ENCODE measurements at places on chromosomes 6 and 20.
A peak's percentile ranks its signal among the peaks of the same experiment; 100 is the strongest.

GRCh38 chr6:43671801-43672690 is 15.5 kb downstream of the MRPS18A start:
- DNase-seq, result no peak

- DNase-seq, result no peak
Observed at GRCh38 chr6:45803071-45803470, 212.6 kb downstream of the CLIC5 start.

GRCh38 chr20:45828589-45828988 is 1.5 kb upstream of the TNNC2 start:
- DNase-seq, result no peak

DNA sequence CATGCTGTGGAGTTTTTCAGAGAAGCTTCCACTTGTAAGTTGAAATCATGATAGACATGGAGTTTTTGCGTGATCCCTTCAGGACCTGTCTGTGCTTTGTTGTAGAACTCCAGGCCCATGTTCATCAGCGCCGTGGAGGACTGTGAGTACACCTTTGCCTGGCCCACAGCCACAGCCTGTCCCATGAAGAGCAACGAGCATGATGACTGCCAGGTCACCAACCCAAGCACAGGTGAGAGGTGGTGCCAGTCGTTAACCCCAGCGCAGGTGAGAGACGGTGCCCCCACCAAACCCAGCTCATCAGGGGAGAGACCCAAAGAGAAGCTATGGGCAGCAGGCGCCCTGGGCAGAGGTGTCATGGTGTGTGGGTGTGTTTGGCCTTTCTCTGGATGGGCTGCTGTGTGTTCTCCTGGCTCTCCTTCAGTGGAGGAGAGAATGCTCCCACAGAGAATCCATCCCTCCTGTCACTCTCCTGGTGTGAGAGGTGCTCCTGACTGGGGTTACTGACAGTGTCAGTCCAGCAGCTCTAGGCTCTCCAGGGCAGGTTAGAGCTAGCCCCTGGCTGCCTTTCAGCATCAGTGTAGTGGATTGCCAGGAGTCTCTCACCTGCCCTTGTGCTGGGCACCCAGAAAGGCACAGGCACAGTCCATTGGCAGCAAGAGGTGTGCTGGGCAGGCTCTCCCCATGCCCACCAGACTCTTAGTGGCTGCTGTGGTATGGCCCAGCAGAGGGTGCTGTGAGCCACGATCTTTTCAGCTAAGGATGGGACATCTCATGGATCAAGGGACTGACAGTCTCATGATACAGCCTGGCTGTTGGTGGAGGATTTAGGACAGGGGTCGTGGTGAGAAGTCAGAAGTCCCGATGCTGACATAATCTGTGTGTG is 49.6 kb upstream of the SLC22A1 start:
- no peak for DNase-seq

GRCh38 chr20:25177890-25178321 is 17.6 kb upstream of the ENTPD6 start:
- DNase-seq, result no peak

DNA sequence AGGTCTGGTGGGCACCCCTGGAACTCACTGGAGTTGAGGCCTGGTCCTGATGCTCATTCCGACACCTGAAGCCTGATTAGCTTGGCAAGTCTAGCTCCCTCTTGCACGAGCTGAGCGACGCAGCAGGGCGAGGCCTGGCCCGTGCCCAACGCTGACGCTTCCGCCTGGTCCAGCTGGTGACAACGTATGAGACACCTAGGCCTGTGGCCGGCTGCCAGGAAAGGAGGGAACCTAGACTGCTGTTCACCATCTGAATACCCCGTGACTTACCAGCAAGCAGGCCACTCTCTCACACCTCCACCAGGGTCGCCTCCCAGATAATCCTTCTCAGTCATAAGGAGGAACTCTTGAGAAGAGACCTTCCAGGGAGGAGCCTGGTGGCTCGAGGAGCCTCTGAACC is 24.5 kb downstream of the YTHDF1 start:
- no peak for DNase-seq

DNA sequence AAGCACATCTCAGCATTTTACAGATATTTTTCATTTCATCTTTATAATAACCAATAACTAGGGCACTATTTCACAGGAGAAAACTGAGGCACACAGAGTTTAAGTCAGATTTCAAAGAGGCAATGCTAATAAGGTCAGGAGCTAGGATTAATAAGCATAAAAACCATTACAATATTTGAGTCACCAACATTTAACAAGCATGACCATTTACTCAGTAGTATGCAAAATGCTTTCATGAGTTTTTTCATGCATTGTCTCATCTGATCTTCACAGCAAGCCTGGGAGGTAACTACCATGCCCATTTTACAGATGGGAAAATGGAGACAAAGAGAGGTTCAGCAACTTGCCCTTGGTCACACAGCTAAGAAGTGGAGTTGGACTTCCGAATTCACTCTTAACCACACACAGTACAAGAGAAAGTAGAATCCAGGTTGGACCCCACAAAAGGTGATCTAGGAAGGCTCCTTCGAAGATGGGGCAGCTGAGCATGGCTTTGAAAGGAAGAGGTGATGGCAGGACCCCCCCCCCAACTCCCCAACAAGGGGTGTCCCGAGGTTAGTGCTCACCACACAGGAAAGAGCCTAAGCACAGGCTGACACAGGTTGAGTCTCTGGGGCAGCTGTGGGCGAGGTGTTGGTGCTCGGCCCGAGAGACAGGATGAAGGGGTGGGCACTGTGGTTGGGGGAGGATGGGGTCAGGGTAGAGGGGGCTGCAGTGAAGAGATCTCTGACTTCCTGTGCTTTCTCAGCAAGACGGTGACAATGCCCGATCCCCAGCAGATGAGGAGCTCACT is 108.8 kb downstream of the PREX1 start:
- DNase-seq, result peak; percentile 79

GRCh38 chr6:32970413-32971241 is 2.2 kb downstream of the BRD2 start:
- peak; percentile 90 for DNase-seq

- no peak for DNase-seq
Observed at GRCh38 chr6:10894958-10895357, 8.1 kb downstream of the SYCP2L start.

- DNase-seq, result no peak
Observed at GRCh38 chr6:103734016-103734415, 1125.7 kb downstream of the HACE1 start.

DNA sequence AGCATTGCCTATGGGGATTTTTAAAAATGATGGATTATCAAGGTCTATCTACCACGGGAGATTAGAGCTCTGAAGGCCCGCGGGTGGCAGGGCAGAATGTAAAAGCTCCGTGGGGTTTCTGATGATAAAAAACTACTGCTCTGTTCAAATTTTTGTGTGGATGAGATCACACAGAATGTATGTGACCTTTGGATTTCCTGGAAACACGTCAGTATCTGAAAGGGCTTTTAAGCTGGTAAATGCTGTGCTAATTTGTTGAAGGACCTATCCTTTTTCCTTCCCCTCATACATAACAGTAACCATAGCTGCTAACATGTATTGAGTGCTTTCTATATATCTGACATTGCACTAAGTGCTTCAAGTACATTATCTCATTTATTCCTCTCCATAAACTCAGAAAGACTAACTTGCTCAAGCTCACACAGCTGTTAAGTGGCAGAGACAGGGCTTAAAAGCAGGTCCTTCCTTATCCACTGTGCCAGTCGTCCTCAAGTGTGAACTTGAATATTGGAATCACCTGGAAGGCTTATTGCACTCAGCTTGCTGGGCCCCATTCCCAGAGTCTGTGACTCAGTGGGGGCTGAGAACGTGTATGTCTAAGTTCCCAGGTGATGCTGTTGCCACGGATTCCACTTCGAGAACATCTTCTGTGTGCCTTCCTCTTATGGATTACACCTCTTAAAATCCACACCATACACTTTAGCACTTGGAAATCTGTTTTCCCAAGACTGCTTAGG is 1.9 kb upstream of the TMEM242 start:
- DNase-seq, result no peak

- DNase-seq, result no peak
Observed at GRCh38 chr6:16764188-16764950, 3.1 kb upstream of the ATXN1 start.

DNA sequence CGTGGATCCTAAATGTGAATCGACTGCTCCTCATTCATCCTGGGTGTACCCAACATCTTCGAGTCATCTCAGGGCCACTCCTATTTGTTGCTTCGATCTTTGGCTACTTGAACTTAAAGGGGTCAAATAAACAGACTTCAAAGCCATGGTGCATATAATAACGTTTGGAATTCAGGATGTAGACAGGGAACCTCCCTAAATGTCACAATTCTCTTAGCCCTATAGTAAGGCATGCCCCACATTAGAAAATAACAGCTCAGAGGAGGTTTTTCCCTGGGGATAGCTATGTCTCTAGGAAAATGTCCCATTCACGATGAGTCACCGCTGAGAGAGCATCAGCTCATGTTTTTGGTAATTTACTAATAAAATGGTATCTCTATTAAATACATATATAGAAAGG is 54.8 kb upstream of the BMP6 start:
- no peak for DNase-seq

DNA sequence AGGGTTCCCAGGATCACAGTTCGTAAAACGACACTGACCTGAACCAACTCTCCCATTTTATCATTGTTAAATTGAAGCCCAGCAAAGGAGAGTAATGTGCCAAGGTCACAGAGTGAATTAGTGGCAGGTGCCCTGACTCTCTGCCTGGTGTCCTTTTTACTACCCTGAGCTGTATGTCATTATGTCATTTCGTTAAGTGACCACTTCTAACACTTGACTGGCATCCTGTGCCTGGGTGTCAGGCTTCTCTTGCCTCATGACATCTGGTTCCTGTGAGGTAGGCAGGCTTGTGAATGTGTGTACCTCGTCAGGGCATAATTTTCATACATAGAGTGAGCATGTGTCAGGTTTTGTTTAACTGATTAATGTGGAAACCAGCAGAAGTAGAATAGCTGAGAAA is 48.6 kb downstream of the RALY start:
- no peak for DNase-seq

GRCh38 chr6:6515691-6516607 is 72.6 kb upstream of the LY86 start:
- no peak for DNase-seq

DNA sequence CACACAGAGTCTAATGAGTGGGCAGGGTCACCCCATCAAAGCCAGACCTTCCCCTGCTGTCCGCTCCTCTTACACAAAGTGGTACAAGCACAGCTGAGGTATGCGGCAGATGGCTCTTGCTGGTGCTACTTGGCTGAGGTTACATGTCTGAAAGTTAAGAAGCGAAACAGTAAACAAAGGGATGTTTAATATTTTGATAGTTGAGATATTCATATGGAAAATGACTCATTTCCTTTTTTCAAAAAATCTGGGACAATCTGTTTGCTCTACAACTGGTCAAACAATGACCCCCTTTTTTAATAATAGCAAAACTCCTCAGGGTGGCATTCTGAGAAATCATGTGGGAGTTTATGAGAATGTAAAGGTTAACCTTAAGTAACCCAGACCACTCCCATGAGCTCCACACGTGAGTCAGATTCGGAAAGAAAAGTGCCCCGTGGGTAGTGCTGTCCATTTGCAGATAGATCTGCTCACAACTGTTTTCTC is 245.3 kb downstream of the TBXT start:
- no peak for DNase-seq

GRCh38 chr6:67594366-67594765 is 1040.7 kb upstream of the ADGRB3 start:
- no peak for DNase-seq

- DNase-seq, result peak; percentile 0
Observed at GRCh38 chr6:82712826-82713225, 349.2 kb downstream of the TPBG start.

Data from KG1 (cell line).